ENCODE measurements at places on chromosomes 12 and 14. TPM values are rescaled to one million over a fixed set of nuclear protein-coding genes. Genes with fewer than 3 reads are reported as not detected.

Gene HSPA2
- polyA plus RNA-seq = 171 TPM

- DNase-seq = no peak
Observed at GRCh38 chr14:29823816-29824215, 103.8 kb downstream of the PRKD1 start.

- no peak for DNase-seq
Observed at GRCh38 chr14:97056086-97056485, 258.9 kb downstream of the VRK1 start.

DNA sequence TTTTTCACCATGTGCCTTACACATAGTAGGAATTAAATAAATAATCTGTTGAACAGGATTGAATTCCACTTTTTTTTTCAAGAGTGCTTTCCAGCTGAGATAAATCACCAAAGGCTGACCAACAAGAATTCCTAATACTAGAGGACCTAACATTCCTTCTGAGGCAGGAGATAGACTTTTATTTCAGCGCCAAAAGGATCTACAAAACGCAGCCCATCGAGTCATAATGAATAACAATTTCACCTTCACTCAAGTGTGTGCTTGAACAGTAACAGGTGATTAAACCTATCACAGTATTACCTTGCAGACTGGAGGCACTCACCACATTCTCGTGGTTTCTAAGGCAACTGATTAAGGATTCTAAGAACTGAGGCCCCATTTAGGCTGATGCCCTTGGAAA is 224.3 kb upstream of the ATP2B1 start:
- DNase-seq = no peak

Gene CHMP4A
- 117 TPM for polyA plus RNA-seq

Gene SVOP
- polyA plus RNA-seq = not detected
